Activated T-cell treated with anti-CD3 and anti-CD28 coated beads for 1 hour (primary cell): ENCODE measurements at places on chromosomes 16 and 17.

- DNase-seq, result peak; percentile 76
These were observed 6.6 kb downstream of the KCNAB3 start for GRCh38 chr17:7922845-7923628.

DNA sequence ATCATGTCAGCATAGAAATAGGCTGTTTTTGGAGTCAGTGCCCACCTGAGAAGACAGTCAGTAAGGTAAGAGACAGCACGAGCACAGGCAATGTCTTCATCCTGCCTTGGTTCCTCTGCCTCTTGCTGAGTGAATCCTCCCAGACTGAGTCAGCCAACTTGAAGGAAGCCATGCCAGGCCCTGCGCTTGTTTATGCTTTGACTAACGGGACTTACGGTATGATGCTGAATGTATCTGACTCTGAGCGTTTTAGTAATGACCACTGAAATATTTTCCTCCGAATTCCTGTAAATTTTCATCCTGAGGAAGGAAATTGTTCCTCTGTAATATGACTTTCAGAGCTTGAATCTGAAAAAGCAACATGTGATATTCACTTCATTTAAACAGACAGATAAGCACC is 18.0 kb downstream of the C17orf67 start:
- no peak for DNase-seq

GRCh38 chr16:67514382-67514828 is 14.2 kb upstream of the RIPOR1 start:
- DNase-seq, result peak; percentile 78

DNA sequence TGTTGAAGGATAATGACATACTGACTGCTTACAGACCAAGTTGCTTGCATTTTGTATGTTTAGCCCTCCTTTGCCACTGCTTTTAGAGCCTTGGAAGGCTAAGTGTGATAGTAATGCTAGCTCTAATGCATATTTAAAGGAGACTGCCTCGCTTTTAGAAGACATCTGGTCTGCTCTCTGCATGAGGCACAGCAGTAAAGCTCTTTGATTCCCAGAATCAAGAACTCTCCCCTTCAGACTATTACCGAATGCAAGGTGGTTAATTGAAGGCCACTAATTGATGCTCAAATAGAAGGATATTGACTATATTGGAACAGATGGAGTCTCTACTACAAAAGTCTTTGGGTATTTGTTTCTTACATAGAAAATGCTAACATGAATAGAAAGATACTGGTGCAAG is 19.1 kb downstream of the CAPNS2 start:
- no peak for DNase-seq

GRCh38 chr16:86565644-86566511 is 751 bp upstream of the FOXC2 start:
- DNase-seq, result no peak

- no peak for DNase-seq
These were observed 26.4 kb downstream of the B9D1 start for GRCh38 chr17:19335951-19336631.

- DNase-seq, result no peak
These were observed 80.6 kb downstream of the MGAT5B start for GRCh38 chr17:76948726-76949342.

DNA sequence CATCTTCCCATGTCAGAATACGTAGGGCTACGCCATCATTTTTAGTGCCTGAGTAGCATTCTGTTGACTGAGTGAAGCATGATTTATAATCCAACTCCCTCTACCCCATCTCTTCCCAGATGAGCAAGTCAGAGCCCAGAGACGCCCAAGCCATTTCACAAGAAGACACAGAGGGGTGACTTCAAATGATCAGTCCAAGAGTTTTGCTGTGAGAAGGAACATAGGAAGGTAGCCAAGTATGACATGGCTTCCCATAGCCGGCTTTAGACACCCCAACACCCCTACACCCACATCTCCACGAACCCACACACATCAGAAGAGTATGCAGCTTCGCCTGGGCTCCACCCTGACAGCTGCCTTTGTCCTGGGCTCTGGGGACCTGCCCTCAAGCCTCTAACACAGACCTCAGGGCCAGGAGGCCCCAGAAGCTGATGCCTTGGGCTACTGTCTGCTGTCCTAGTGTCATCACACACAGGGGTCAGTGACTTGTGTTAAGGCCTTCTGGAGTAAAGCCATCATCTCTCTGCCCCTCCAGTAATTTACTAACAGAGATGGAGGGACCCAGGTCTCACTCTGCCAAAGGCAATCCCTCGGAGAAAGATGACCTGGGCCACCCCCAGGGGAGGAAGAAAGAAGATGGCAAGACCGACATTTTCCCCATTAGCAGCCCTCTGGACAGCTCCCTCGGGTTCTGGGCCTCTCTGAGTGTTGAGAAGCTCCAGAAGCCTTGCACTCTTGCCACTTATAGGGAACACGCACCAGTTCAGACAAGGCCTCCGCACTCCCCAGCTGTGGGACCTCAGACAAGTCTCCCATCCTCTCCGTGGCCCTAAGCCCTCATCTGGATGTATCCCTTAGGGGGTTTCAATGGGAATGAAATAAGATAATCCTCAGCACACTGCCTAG is 38.7 kb upstream of the MRPS23 start:
- DNase-seq, result no peak

DNA sequence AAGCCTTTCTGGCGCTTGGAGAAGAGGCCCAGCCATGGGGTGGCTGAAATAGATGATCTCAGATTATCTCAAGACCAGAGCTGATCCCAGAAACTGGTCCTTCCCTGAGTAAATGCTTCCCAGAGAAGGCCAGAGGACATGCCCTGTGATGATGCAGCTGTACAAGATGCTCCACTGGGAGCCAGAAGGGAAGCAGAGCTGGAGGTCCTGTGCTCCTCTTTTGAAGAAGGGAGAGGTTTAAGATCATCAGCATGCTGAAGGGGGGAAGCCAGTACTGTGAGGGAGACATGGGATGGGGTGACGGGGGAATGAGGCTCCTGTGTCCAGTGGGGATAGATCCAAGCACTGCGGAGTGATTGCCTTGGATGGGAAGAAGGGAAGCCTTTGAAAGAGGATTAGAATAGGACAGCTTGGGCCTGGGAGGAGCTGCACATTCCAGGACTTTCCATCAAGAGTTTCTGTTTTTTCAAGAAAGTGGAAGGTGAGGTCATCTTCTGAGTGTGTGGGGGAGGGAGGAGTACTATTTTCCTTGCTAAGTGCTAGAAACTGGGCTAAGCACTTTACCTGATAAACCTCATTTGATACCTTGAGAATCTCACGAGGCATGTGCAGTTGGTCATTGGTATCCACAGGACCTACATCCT is 16.4 kb upstream of the ALOX15B start:
- no peak for DNase-seq

GRCh38 chr17:68600067-68600930 is 868 bp downstream of the FAM20A start:
- DNase-seq, result no peak

DNA sequence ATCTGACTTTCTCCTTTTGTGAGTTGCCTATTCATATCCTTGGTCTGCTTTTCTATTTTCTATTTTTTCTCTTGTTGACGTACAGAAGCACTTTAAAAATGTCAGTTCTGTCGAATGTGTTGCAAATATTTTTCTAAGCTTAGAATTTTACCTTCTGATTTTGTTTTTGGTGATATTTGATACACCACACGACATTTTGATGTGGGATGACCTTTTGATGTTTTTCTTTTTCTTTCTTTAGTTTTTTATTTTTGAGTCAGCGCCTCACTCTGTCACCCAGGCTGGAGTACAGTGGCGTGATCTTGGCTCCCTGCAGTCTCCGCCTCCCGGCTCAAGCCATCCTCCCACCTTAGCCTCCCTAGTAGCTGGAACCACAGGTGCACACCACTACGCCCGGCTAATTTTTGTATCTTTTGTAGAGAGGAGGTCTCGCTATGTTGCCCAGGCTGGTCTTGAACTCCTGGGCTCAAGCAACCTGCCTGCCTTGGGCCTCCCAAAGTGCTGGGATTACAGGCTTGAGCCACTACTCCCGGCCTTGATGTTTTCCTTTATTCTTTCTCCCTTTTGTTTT is 39.6 kb downstream of the WSB1 start:
- DNase-seq, result no peak

- DNase-seq, result no peak
These were observed 3.7 kb downstream of the NCOR1 start for GRCh38 chr17:16211590-16211989.

DNA sequence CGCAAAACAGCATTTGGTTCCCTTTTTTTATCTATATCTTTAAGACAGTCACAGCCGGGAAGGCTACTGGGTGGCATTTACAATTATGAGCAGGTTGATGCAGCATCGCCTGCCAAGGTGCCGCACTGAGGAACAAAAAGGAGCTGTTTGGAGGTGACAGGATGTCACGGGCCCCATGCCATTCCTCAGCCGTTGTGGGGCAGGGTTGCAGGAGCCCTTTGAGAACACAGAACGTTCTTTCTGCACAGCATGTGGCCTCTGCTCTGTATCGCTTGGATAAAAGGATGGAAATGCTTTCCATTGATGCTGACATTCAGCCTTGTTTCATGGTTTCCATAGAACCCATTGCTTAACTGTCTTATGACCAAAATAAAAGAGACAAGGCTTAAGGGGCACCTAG is 141.9 kb upstream of the CDH5 start:
- no peak for DNase-seq

DNA sequence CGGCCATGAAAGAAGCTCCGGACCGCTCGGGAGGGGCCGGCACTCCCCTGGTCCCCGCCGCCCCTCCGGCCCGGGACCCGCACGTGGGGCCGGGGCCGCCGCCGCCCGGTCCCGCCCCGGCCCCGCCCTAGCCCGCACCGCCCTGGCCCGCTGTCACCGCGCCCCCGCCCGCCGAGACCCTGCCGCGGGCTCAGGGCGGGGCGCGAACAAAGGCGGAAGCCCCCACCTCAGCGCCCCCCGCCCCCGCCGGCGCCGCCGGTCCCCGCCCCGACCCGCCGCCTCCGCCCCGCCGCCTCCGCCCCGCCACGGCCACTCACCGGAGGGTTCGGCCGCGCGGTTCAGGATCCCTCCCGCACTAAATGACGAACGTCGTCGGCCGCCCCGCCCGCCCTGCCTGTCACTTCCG is at the start of gene ARHGDIA:
Gene ARHGDIA (minus strand): TSS at position 357 of the 406 bp plus-strand sequence. CDS start 1,407 bp downstream, outside the sequence.
- DNase-seq, result no peak

DNA sequence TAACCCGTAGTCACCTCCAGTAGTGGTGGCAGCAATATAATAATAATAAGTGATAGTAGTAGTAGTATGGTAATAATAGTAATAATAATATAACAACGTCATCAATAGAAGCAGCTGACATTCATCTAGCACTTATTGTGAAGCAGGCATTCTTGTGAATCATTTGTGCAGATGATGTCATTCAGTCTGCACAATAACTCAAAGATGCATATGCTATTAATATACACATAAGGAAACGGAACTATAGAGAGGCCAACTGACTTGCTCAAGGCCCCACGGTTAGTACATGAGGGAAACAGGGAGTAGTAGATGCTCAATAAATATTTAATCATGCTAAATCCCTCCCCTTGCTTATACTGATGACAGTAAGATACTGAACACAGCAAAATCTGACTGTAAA is 35.4 kb upstream of the GAN start:
- DNase-seq, result no peak

DNA sequence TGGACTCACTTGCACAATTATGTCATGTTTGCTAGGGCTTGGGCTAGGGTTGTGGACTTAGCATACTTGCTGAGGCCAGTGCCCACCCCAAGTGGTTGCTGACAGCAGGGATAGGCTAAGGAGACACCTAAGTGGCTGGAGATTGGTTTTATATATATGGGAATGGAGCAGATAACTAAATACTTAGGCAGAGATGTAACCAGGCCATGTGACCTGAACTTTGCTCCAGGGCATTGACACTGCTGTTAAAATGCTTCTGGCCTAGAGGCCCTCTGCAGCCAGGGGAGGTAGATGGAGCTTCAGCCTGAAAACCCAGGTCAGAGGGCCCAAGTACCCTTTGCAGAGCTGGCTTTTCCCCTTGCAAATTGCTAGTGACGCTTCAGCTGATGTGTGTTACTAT is 1.4 kb upstream of the ITGB3 start:
- no peak for DNase-seq

GRCh38 chr16:85724126-85724879 is 26.6 kb downstream of the C16orf74 start:
- no peak for DNase-seq

DNA sequence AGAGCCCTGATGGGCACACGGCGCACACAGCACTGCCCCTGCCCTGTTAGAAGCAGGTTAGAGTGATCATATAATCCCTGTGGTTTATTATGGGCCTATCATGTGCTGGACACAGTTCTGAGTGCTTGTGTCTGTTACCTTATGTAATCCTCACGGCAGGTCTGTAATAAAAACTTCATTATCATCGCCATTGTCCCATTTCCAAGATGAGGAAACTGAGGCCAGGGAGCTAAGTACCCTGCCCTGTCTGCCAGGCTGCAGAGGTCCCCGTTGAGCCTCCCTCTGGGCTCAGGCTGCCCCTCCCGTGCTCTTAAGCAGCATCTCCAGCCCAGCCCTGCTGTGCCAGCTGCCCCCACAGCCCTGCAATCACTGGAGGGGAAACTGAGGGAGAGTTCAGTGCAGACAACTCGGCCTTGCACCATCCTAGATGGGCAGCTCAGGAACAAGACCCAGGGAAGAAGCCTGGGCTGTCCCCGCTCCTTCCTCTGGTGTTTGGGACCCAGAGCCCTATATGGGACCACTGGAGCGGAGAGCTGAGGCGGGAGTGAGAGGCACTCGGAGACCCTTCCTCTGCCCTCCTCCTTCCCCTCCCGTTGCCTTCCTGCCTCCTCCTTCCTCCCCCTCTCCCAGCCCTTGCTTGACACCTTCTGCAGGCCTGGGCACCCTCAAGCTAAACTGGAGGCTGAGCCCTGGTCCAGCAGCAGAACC is 42.0 kb downstream of the WNT3 start:
- no peak for DNase-seq

DNA sequence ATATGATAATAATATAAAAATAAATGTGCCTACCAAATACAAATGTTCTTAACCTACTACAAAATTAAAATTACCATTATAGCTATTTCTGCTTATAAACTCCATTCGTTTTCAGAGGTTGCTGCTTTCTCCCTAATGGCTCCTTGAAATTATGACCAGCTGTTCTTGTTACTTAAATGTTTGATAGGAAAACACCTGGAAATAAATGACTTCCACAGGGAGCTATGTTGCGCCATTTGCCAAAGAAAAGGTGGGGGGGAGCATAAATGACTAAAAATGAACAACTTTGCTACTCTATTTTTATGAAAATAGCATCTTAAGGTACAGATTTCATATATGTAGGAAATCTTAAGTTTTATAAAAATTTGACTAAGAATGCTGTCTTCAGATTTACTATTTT is 157.5 kb upstream of the MON1B start:
- no peak for DNase-seq

DNA sequence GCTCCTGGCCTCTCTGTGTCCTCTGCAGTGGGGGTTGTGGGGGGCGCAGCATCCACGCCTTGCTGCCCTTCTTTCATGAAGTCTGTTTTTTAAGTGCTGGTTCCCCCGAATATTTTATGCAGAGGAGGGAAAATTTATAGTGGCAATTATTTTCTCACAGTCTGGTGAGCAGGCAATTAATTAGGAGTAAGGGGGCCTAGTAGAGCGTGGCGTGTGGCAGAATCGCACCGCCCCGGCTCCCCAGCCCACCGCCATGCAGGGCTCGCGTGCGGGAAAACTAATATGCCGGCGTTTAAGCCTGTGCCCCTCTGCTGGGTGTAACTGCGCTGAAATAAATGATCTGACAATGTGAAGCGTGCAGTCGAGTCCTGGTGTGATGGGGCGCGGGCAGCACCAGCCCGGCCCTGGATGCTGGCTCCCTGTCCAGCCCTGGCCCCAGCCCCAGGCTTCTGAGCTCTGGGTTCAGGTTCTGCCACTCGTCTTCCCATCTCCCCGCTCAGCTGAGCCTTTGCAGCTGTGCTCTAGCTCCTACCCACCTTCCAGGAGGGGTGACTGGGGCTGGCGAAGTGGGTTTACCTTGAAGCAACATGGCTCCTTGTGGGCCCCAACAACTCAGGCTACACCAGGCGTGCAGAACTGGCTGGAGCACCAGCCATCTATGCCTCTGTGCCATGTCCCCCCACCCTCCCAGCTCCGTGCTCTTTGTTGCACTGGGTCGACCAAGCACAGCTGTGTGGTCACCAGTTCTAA is 13.8 kb downstream of the ENGASE start:
- DNase-seq, result no peak
